ENCODE measurements at places on chromosomes 7 and 10.

DNA sequence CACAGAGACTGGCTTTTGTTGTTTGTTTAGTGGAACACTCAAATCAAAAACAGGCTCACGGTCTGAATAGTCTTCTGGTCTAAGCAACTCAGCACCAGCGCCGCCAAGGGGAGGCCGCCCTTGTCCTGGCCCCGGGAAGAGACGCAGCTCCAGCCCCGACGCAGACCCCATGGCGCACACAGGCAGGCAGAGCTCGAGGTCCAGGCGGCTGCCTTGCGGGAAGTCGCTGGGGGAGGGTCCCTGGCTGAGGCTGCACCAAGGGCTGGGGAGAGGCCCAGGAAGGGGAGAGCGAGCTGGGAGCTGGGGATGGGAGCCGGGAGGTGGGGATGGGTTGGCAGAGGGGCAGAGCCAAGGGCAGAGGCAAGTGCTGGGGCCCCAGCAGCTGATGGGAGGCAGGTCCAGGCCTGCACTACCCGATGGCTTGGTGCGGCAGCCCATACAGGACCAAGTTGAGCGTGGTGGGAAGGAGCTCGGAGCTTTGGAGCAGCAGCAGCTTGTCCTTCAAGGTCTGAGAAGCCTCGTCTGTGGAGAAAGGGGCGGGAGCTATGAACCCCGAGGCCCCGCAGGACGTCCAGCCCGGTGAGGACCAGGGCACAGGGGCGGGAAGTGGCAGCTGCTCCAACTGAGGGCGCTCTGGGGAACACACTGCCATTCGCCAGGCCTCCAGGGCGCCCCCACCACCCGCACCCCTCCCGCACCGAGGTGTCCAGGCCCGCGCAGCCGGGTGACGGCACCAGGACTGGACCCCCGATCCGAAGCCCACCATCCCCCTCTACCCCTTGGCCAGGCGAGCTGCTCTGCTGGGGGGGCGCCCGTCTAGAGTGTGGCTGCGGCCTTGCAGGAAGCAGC is 22.7 kb upstream of the NKX6-2 start:
- DNase-seq = no peak

DNA sequence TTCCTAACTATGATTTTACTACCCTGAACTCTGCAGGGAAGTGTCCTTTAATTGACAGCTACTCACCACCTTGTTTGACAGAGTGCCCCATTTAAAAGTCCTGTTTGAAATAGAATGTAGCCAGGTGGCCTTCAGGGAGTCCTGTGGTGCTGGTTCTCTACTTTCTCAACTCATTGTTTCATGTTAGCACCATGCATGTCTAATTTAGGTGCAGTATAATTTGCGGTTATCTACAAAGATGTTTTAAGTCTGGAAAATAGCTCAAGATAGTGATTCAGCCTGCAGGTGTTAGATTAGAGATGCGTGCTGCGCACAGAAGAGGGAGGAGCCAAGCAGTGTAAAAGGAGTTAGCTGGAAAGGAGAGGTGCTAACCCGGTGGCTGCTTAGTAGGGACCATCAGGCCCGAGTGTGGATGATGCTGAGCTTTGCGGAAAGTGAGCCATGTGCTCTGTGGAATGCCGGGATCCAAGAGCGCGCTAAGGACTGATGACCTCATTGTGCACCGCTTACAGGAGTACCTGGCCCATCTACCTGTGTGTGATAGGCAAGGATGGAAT is 1.2 kb downstream of the CCM2 start:
- DNase-seq = no peak

GRCh38 chr7:48759431-48760080 is 164.8 kb upstream of the CDC14C start:
- no peak for DNase-seq

DNA sequence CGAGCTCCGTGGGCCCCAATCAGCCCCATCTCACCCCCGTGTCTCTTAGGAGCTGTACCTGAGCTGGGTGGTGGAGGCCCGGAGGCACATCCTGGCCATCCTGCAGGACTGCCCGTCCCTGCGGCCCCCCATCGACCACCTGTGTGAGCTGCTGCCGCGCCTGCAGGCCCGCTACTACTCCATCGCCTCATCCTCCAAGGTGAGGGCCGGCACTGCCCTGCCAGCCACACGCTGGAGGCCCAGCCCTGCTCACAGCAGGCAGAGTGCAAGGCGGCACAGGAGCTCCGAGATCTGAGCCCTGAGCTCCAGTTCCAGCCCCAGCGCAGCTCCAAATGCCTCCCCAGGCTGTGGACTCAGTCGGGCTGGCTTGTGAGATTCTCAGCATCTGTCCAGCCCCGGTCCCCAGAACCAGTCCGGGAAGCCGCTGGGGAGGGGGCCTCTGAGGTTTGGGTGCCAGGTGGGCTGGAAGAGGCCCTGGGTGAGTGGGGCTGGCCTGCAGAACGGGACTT is 9.3 kb downstream of the TMEM120A start:
- no peak for DNase-seq

- DNase-seq = no peak
Observed at GRCh38 chr7:31083210-31083786, 31.2 kb downstream of the ADCYAP1R1 start.

GRCh38 chr10:123170961-123171360 is 16.8 kb downstream of the BUB3 start:
- DNase-seq = no peak

GRCh38 chr10:131692686-131693334 is 208.0 kb upstream of the PPP2R2D start:
- no peak for DNase-seq

GRCh38 chr10:32039734-32040133 is 16.5 kb downstream of the KIF5B start:
- DNase-seq = no peak

DNA sequence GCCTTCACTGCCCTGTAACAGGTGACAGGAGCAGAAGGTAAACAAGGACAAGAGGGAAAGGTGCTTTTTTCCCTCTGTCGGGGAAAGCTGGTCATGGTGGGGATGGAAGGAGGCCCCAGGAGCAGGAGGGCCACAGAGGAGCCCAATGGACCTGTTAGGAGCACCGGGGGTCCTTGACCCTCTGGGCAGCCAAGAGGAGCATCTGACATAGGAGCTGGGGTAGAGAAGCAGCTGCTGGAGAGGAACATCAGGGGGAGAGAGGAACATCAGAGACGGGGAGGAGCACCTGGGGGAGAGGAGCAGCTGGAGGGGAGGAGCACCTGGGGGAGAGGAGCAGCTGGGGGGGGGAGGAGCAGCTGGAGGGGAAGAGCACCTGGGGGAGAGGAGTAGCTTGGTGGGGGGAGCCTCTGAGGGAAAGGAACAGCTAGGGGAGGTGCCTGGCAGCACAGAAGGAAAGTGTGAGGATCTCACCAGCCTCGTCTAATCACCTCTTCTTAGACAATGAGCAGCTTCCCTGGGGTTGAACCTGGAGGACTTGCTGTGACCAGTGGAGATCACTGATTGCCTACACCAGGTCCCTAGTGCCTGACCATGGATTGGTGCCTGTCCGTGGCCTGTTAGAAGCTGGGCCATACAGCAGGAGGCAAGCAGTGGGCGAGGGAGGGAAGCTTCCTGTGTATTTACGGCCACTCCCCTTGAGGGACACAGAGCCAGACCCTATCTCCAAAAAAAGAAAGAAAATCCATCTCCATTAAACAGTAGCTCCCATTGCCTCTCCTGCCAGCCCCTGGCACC is 37.6 kb downstream of the JAKMIP3 start:
- no peak for DNase-seq

DNA sequence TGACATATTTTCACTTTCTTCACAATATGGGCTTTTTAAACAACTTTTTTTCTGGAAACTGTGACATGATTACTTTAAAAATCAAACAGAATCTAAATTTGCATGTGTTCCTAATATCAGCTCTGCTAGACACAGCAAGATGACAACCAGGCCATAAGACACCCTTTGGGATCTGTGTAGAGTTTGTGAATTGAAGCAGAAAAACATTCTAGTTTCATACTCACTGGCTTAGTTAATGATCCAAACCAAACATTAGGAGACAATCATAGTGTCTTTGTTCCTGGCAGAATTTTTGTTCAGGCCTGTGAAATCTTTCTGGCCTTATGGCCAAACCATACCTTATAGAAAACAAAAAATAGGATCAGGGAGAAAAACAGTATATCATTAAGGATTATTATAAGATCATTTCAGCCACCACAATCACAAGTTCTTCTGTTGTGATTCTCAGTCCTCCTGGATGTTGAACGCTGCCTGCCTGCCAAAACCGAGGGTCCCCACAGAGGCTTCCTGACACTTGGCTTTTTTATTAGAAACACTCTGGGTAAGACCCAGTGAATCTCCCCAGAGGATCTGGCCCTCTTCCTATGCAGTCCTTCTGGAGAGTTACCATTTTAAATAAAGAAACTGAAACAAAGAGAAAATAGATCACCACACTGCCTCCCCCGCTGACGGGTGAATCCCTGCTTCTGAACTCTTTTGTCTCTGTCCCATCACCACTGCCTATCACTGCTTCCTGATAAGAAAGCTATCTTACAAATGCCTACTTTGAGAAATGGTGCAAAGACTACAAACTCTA is 79.2 kb upstream of the PPP1R3C start:
- DNase-seq = no peak

DNA sequence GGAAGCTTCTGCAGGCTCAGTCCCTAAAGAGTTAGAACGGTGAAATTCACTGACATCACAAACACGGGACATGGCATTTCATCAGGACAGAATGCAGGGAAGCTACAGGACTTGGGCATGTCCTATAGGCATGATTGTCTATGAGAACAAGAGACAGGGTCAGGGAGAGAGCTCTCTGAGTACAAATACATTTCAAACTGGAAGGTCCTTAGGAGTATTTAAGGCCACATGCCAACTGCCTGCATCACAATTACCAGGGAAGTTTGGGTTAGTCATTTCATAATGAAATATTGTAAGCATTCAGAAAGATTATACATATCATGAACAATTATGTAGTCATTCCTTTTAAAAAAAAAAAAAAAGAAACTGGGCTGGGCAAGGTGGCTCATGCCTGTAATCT is 71.3 kb downstream of the CREB3L2 start:
- DNase-seq = no peak

GRCh38 chr7:16078076-16078952 is 343.0 kb downstream of the CRPPA start:
- DNase-seq = no peak

DNA sequence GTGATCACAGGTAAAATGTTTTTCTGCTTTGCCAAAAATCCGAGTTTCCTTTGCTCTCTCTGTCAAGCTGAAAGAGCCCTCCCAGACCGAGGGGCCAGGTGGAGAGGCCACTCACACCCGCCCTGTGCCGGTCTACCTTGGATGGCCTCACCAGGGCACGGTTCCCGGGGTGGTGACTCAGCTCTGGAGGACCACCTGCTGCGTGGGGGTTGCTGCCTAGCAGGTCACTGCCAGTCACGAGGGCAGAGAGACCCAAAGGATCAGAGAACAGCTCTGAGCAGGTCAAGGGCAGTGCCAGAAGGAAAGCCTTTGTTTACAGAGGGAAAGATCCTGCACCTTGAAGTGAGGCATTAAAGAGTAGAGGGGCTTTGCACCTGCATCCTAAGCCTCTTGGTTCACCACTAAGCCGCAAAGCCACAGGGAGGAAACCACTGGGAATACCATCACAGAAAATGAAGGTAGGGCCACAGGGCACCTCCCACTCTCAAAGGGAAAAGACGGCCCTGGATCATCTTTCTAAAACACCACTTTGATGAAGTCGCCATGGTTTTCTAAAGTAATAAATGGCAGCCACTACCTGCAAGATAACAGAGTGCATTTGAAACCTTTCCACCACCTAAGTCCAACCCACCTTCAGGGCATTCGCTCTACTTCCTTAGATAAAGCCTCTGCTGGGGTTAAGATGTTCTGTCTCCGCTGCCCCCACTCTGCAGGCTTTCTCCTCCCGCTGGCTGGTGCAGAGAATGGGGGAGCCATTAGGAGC is 160.3 kb upstream of the KLF14 start:
- DNase-seq = no peak

DNA sequence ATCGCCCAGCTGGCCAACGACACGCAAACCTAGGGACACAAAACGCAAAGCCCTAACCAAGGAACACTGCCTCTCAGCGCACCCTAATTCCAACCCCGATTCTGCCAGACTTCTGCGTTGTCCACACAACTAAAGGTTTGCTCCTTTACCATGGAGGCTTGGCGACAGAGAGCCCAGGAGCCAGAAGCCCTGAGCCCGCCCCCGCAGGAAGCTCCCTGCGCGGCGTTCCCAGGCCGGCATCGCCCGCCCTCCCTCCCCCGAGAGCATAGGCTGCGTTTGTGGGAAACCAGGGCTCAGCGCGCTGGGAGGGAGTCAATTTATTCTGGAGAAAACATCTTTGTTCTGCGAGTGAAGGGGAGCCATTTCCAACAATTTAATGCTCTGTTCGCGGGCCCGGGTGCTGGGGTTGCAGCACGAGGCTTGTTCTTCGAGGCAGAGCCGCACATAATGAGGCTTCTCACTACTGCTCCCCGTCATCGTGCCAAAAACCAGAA is 103.9 kb downstream of the GRID1 start:
- DNase-seq = no peak

DNA sequence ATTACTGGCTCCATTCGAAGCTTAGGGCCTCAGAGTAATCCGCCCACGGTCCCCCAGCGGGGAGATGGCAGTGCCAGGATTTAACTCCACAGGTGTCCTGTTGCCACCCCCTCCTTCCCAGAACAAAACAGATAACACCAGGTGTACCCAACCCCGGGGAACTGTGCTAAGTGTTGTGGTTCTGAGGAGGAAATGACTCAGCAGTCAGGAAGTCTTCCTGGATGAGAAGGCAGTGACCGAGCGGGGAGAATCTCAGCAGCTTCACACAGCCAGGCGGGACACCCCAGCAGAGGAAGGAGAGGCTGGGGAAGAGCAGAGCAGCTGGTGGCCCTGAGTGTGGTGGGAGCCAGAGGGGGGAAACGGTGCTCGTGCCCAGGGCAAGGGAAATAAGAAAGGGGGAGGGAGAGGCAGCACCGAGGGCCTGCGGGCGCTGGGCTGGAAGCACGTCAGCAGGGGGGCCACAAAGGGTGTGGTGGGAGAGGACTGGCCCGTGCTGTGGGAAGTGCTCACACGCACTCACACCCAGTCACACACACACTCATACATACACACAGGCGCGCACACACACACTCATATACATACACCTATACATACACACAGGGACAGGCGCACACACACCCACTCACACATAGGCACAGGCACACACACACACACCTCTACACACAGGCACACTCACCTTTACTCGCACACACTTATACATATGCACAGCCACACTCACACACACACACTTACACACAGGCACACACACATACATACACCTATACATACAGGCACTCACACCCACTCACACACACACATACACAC is 59.8 kb upstream of the CHST15 start:
- peak; percentile 57 for DNase-seq

- DNase-seq = no peak
Observed at GRCh38 chr10:75014516-75015230, 96.8 kb upstream of the SAMD8 start.

DNA sequence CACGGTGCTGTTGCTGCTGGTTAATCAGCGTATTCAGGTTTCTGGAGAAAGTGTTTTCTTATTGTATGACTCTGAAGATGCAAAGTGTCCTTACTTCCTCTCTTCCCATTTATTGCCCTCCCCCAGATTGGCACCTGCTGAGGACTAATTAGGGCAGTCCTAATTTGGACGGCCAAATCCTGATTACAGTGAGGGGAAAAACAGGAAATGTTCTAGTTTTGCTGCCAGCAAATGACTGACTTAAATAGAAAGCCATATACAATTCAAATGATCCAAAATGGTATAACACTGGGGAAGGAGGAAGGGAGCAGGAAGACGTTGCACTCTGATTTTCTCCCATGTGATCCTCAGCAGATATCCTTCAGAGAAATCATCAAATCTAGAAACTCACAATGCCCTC is 222.4 kb upstream of the LRGUK start:
- DNase-seq = no peak
